ENCODE measurements at places on chromosomes 4 and X.

DNA sequence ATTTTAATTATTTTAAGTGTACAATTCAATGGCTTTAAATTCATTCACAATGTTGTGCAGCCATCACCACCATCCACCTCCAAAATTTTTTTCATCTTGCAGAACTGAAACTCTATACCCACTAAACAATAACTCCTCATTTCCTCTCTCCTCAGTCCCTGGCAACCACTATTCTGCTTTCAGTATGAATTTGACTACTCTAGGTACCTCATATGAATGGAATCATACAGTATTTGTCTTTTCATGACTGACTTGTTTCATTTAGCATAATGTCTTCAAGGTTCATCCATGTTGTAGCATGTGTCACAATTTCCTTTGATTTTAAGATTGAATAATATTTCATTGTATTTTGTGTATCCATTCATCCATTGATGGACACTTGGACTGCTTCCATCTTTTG, 46.9 kb downstream of the KIF4A start:
- no peak for DNase-seq

GRCh38 chrX:42090395-42090794, 167.0 kb upstream of the CASK start:
- DNase-seq: no peak

DNA sequence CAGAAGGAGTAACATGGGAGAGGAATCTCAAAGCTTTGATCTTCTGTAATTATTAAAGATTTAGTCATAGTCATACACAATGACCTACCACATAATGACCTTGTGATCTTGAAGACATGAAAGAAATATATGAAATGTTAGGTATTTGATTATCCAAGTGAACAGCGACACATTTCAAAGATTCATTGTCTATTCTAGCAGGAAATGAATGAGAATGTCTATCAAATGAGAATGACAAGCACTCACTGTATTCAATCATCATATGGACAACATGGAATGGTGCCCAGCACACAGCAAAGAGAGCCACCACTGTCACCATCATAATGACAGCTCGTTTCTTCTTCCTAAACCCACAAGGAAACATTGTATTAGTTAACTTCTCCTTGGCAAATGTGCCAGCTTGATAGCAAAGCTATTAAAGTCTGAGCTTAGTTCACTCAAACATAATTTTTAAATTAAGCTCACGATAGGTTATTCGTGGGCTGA, 50.6 kb downstream of the QRFPR start:
- no peak for DNase-seq

DNA sequence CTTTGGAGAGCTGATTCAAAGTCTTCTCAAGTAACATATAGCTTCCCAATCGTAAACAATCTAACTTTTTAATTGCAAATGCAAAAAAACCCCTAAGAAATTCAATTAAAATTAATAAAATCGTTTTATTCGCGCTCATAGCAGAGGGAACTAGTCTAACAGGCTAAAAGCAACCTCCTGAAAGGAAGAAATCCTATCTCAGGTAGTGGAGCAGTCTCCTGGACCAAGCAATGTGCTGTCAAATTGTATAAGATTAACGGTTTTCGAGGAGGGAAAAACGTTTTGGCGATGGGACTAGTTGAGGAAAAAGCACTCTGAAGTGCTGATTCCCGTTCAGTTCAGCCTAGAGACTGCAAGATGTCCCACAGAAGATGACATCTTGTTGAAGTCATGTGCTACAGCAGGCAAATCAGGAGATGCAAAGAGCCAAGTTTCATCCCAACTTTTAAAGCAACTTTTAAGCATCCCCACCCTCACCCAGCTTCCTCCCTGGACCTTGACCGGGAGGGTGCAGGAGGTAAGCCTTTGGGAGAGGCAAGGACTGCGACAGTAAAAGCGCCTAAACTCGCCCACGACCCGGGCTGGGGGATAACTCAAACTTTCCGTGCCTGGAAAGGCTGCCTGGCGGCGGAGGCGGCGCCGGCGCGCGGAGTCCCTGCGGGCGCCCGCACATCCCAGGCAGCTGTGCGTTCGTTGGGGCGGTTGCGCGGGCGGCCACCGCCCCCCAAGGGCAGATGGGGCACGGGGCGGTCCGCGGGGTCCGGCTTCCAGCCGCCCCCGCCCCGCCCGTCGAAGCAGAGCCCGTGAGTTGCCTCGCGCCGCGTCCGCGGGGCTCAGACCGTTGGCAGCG, 784 bp downstream of the MAP7D3 start:
- peak; percentile 16 for DNase-seq

DNA sequence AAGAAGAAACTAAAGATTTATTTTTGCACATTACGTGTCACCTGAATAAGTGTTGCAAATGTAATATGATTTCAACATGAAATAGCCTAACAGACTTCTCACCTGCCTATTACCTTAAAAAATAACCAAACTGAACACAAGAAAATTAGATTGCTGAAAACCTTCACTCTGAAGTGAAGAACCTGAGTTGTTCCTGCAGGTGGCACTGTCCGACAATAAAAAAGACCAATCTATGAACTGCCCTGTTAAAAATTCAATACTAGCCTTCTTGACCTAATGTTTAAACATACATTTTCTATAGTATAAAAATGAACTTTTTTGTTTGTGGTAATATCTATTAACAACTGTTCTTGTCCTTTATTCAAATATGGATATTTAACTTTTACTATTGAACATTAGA, 69.2 kb upstream of the PNPLA4 start:
- peak; percentile 20 for DNase-seq

GRCh38 chr4:74317616-74318246, 9.5 kb downstream of the EPGN start:
- DNase-seq: no peak

GRCh38 chr4:105586638-105587328, 34.4 kb downstream of the ARHGEF38 start:
- DNase-seq: no peak

DNA sequence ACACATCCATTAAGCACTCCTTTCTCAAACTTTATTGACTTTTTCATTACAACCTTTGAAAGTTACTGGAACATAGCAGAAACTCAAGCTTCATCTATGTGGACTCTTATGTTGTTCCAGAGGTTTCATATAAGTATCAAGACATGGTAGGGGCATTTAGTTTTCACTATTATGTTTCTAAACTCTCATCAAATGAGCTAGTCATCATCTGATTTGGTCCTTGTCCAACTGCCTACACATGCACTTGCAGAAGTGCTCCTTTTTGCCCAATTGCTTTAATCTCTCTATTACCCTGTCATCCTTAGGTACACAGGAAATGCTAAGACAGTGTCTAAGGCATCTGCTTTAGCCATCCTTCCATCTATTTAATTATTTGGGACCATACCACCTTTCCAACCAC, 42.2 kb upstream of the EPGN start:
- no peak for DNase-seq

- no peak for DNase-seq
These were observed 202.2 kb downstream of the RAPGEF2 start for GRCh38 chr4:159305129-159305528.

- DNase-seq: no peak
These were observed 18.2 kb downstream of the SH3RF1 start for GRCh38 chr4:169252339-169253112.

GRCh38 chr4:97027728-97028410, 1115.4 kb downstream of the STPG2 start:
- no peak for DNase-seq

GRCh38 chr4:112735474-112735951, 98.6 kb downstream of the LARP7 start:
- no peak for DNase-seq

DNA sequence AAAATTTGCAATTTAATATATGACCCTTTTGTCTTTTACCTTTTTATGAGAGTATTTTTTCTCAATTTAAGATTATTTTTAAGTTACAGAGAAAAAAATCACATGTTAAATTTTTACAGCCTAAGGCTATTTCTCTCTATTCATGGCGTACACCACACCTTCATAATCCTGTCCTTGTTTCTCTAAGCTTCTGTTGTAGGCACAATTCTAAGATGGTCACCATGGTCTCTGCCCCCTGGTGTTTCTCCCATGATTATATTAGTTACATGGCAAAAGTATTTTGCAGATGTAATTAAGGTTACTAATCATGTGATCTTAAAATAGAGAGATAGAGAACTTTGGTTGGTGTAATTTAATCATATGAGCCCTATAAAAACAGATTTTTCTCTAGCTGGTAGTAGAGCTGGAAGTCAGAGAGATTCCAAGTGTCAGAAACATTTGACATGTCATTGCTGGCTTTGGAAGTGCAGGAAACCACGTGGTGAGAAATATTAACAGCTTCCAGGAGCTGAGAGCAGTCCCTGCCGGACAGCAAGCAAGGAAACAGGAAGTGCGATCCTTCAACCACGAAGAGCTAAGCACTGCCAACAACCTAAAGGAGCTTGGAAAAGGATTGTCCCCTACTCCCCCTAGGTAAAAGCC, 89.8 kb downstream of the EIF4E start:
- DNase-seq: peak; percentile 57

GRCh38 chr4:87377816-87378215, 13.2 kb downstream of the HSD17B11 start:
- DNase-seq: no peak

GRCh38 chrX:141133272-141133671, 43.7 kb downstream of the LDOC1 start:
- DNase-seq: no peak

DNA sequence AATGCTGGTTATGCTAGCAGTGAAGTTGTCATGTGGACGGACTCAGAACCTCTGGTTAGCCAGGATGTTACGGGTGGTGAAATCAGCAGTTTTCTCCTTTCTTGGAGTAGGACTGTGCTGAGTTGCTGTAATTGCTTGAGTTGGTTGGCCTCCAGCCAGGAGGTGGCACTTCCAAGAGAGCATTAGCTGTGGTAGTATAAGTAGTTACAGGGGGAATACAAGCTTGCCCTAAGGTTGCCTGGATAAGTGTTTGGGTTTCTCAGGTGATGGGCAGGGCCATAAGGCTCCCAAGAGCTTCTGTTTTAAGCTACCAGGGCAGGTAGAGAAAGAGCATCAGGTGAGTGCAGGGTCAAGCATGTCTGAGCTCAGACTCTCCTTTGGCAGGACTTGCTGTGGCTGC, 103.0 kb downstream of the ZNF518B start:
- no peak for DNase-seq

DNA sequence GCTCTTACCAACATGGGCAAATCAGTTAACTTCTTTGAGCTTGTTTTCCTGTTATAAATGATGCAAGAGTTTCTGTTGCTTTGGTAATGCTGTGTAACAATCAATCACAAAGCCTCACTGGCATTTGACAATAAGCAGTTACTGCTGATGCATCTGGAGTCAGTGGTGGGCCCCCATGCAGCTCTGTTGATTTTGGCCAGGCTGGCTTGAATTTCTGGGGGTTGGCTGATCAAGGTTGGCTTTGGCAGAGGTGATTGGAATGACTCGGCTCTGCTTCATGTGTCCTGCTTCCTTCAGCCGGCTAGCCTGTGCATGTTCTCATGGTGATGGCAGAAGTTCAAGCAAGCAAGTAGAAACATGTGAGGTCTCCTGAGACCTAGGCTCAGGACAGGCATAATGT, 90.4 kb downstream of the PHEX start:
- DNase-seq: peak; percentile 59

- DNase-seq: no peak
These were observed 12.7 kb downstream of the MAML3 start for GRCh38 chr4:140141210-140141835.

GRCh38 chr4:21986307-21986706, 37.7 kb upstream of the KCNIP4 start:
- DNase-seq: no peak

DNA sequence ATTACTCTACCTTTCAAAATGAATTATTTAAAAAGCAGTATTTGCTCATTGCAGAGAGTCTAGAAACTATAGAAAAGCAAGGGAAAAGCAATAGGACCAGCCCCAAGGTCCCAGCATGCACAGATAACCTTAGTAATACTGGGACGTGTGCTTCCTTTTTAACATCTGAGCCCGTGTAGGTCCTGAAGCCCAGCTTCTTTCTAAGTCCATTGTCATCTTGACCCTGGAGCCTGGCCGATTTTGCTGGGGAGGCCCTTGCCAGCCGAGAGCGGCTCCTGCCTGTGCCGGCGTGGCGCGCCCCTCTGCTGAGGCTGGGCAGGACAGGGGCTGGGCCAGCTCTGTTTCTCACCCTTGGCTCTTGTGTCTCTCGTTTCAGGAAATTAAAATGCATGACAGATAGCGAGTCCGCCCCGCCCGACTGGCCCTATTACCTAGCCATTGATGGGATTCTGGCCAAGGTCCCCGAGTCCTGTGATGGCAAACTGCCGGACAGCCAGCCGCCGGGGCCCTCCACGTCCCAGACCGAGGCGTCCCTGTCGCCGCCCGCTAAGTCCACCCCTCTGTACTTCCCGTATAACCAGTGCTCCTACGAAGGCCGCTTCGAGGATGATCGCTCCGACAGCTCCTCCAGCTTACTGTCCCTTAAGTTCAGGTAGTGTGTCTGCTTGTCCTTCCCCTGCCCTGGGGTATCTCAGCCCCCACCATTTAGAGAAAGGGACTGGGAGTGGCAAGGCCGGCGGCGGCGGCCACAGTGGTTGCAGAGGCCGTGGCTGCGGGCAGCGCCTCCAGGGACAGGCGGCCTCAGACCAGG, 4.1 kb downstream of the MSANTD1 start:
- DNase-seq: no peak

DNA sequence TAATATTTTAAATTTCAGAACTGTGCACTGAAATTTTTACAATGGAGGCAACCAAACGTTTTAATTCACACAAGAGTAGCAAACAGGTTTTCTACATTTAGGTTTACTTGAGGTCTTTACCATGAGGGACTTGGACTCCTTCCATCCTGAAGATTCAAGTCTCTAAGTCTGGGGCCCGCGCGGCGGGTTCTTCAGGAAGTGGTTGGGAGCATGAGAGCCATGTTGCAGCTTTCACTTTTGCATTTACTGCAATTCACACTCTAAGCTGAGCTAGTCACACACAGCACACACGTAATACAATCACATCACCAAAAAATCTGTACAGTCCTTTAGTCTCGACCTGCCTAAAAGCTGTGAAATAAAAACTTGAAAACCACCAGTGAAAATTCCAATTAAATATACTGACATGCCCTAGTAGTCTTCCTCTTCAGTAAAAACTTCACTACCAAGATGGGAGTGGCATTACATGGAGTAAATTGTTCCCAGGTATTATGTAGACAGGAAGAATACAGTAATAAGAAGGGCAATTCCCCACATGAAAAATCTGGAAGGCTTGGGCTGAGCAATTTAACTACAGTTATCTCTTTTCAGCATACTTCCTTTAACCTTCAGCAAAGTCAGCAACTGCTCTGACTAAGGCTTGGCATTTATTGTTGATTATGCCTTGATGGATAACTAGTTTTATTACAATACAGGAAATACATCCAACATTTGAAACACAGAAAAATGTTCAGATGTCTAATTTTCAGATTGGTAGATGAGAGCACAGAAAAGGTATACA, 571.1 kb upstream of the DIPK2B start:
- DNase-seq: peak; percentile 60

DNA sequence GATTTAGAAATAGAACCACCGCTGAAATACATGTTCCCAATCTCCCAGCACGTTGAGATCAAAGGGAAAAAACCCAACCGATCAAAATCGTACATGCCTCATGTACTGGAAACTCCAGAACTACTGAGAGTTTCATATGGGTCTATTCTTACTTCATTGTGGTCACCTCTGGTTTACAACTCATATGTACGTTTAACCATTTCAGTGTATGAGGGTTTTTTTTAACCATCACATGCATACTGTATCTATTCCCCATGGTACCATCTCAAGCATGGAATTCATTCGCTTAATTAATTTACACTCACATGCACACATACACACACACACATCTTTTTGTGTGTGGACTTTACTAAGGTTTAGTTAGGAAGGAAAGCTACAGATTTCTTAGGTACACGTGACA, 46.0 kb upstream of the CLNK start:
- no peak for DNase-seq
